Pancreas (tissue), 10 donors: ENCODE measurements at places on chromosomes 3 and 15. TPM values are rescaled to one million over a fixed set of nuclear protein-coding genes. Genes with fewer than 3 reads are reported as not detected.

- no peak overlapping the region for H3K27ac ChIP-seq
- H3K27me3 ChIP-seq = no peaks in the 10 kb centered on the region
- H3K4me3 ChIP-seq = no peak overlapping the region
- peaks cover 8% of the 10 kb centered on the region for H3K4me1 ChIP-seq
- H3K36me3 ChIP-seq = no peaks in the 10 kb centered on the region
- DNase-seq = no peak
Observed at GRCh38 chr15:66879531-66880368, 177.7 kb downstream of the SMAD6 start.

- H3K36me3 ChIP-seq = no peaks in the 10 kb centered on the region
- no peak for DNase-seq
- no peaks in the 10 kb centered on the region for H3K4me1 ChIP-seq
- H3K27me3 ChIP-seq = no peaks in the 10 kb centered on the region
Observed at GRCh38 chr3:114112696-114113095, 56.2 kb downstream of the QTRT2 start.

ZNF717 gene
- polyA plus RNA-seq = 3.9 TPM

CPLX3 gene
- not detected for polyA plus RNA-seq

NR1I2 gene
- 0.26 TPM for polyA plus RNA-seq

DNA sequence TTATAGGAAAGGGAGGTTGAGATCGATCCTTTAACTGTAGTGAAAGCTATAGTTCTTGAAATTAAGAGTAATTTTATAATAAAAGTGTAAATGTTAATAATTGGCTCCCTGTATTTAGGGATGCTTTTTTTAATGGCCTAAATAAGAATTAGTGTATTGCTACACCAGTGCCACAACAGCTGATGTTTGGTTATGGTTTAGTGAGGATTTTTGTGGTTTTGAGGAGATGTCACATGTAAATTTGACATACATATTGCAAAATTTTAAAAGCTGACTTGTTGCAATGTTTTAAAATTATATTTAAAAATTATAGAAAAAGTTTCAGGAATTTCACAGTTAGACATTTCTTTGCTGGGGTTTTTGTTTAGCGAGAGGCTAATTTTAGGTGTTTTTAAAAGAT, 3.9 kb downstream of the TSC22D2 start:
- peaks cover 34% of the 10 kb centered on the region for H3K4me1 ChIP-seq
- no peaks in the 10 kb centered on the region for H3K36me3 ChIP-seq
- H3K27me3 ChIP-seq = no peaks in the 10 kb centered on the region
- peak overlapping the region; percentile 95 for H3K4me3 ChIP-seq
- H3K27ac ChIP-seq = no peak overlapping the region
- DNase-seq = no peak

GRCh38 chr3:53045518-53046170, at the start of gene SFMBT1:
Gene SFMBT1, minus strand, starts transcription at chr3:53046073. Its CDS starts 76,945 bp downstream, at chr3:52969128.
- no peaks in the 10 kb centered on the region for H3K36me3 ChIP-seq
- peak; percentile 89 for DNase-seq
- H3K27ac ChIP-seq = peak within 1 kb of the TSS; percentile 94
- H3K27me3 ChIP-seq = no peaks in the 10 kb centered on the region

NOX5 gene
- 0.04 TPM for polyA plus RNA-seq

ATR gene
- 12.6 TPM for polyA plus RNA-seq

DNA sequence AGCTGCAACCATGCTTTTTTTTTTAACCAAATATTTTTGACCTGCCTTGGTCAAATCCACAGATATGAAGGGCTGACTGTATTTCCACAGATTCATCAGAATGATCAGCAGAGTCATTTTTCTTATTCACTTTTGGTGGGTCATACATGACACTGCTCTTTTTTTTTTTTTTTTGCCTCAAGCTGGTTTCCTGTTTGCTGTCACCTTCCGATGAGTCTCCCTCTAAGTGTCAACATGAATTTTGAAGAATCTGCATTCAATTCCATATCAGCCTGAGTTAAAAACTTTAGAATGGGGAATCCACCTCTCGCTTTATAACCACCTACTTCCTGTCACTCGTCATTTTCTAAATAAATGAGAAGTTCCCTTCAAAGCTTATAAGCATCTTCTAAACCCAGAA, 2.2 kb upstream of the SLC12A8 start:
- no peaks in the 10 kb centered on the region for H3K36me3 ChIP-seq
- H3K27me3 ChIP-seq = no peaks in the 10 kb centered on the region
- H3K27ac ChIP-seq = no peak overlapping the region
- DNase-seq = no peak
- no peaks in the 10 kb centered on the region for H3K4me1 ChIP-seq

DNA sequence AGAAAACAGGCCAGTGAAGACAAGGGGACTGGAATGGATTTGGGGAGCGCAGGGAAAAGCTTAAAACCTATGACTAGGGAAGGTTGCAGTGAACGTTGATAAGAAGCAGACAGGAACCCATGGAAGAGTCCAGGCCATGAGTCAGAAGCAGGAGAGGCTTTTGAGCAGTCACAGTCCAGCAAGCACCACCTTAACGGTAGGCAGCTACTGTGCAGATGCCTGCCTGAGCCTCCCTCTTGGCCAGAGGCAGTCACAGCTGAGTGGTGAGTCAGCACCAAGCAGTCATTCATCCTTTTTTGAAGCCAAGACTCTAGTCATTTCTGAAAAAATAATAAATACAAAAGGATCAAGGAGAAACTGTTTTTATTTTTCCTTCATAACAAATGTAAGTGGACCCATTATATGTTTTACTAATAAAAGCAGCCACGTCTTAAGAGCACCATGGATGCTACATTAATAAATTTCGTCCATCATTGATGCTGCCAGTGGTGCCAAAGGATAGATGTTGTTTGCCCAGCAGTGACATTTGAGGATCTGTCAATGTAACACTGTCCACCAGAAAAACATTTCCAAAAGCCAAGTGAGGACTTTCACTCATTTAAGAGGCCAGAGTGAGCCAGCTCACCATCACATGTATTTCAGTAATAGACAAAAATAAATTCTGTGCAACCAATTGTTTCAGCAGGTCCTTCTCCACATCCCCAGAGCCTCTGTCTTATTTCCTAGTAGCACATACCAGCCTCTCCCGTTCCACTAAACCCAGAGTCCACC, 42.1 kb upstream of the ACTC1 start:
- no peaks in the 10 kb centered on the region for H3K4me1 ChIP-seq
- H3K4me3 ChIP-seq = no peak overlapping the region
- H3K27me3 ChIP-seq = no peaks in the 10 kb centered on the region
- DNase-seq = no peak

GRCh38 chr3:43796041-43796596, 105.4 kb downstream of the ABHD5 start:
- no peaks in the 10 kb centered on the region for H3K36me3 ChIP-seq
- no peak overlapping the region for H3K27ac ChIP-seq
- no peaks in the 10 kb centered on the region for H3K27me3 ChIP-seq
- no peaks in the 10 kb centered on the region for H3K4me1 ChIP-seq
- H3K4me3 ChIP-seq = no peak overlapping the region

GRCh38 chr15:67892559-67893377, 52.9 kb upstream of the RNU6-1 start:
- H3K36me3 ChIP-seq = no peaks in the 10 kb centered on the region
- no peak overlapping the region for H3K27ac ChIP-seq

DNA sequence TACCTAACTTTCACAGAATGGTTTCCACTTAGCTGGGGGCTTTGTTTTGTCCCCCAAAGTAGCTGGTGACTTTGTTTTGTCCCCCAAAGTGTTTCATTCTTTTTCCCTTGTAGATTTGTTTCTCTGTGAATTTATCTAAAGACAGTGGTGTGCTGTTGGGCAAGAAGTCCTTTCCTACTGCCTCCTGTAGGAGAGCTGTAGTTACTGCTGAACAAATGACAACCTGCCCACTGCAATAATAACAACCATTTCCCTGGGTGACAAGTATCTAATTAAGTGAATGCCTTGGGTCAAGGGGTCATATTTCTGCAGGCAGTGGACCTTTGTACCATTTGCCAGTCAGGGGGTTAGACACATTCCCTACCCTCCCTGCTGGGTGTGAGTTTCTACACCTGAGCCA, 125.4 kb upstream of the BFSP2 start:
- DNase-seq = no peak
- no peak overlapping the region for H3K27ac ChIP-seq
- no peaks in the 10 kb centered on the region for H3K36me3 ChIP-seq
- H3K4me3 ChIP-seq = no peak overlapping the region

DNA sequence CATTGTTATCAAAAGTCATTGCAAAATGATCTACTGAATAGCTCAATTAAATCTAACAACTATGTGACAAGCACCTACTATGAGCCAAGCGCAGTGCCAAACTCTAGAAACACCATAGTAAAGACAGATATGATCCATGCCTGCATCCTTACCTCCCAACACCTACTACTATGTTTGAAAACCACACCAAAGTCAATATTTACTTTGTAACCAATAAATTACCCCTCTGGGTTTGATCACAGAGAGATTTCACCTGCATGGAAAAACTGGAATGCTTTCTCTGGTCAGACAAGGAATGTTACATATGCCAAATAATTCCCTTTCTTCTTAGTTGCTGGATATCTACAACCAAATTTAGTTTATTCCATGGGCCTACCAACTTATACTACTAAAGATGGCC, 422.2 kb downstream of the FHIT start:
- no peaks in the 10 kb centered on the region for H3K4me1 ChIP-seq
- no peak overlapping the region for H3K27ac ChIP-seq
- DNase-seq = no peak
- H3K27me3 ChIP-seq = no peaks in the 10 kb centered on the region

CCNL1 gene
- 149 TPM for polyA plus RNA-seq

DNA sequence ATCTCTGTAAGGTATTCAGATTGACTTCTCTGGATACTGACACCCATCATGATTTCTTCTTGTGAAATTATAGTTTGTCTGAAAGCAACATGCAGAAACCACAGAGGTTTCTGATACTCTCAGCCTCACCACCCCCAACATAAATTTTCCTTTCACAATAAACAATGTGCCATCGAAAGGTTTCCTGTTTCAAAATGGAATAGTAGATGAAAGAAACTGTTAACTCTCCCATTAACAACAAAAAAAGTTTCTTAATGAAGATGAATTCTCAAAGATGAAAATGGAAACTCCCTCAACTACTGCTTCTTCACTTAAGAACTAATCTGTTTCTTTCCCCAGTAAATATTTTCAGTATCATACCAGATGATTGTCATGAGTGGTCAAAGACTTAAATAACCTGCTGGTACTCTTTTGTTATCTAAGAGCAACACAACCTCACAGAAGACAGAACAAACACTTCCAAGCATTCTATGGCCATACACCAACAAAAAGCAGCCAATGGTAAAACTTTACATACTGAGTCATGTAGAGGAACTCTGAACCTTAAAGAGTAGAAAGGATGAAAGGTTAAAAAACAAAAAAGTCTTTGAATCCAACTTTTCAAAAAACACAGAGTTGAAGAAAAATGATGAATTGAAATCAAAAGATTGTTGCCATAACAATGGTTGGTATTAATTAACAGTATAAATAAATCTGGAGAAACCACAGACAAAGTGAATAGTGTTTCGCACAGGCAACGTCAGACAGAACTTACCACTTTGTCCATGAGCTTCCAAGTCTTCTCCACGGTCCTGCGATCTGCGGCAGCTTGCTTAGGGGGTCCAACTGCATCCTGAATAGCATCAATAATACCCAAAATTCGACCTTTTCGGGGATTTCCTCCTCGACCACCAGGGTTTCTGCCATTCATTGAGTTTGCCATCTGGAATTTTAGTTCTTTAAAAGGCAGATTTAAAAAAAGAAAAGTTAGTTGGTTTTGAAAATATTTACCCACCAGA, 1.9 kb downstream of the CBLB start:
- DNase-seq = no peak
- no peaks in the 10 kb centered on the region for H3K27me3 ChIP-seq
- H3K27ac ChIP-seq = no peak overlapping the region

- no peak overlapping the region for H3K27ac ChIP-seq
- H3K27me3 ChIP-seq = no peaks in the 10 kb centered on the region
- no peak for DNase-seq
Observed at GRCh38 chr3:115236496-115236895, 89.4 kb upstream of the ZBTB20 start.

DNA sequence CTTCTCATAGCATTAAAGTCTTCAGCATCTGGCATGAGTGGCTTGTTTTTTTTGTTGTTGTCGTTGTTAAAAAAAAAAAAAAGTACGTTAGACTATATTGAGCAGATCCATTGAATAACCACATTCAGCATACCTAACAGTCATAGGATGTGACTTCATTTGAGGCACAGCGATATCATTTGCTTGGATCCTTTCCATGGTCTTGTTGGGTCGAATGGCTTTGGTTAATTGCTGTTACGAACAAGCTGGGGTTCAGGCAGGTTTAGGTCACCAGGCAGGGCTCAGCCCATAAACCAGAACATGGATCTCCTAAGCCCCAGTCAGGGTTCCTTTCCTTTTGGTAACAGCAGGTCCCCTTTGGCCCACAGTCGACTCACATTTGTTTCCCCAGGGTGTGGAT, 76.2 kb downstream of the POLR2M start:
- no peaks in the 10 kb centered on the region for H3K27me3 ChIP-seq
- H3K36me3 ChIP-seq = no peaks in the 10 kb centered on the region
- DNase-seq = no peak
- no peaks in the 10 kb centered on the region for H3K4me1 ChIP-seq

- H3K27ac ChIP-seq = no peak overlapping the region
- H3K36me3 ChIP-seq = peaks cover 12% of the 10 kb centered on the region
- no peak for DNase-seq
- H3K4me3 ChIP-seq = no peak overlapping the region
- H3K27me3 ChIP-seq = no peaks in the 10 kb centered on the region
- no peaks in the 10 kb centered on the region for H3K4me1 ChIP-seq
Observed at GRCh38 chr3:45525920-45526203, 68.7 kb upstream of the LIMD1 start.

DNA sequence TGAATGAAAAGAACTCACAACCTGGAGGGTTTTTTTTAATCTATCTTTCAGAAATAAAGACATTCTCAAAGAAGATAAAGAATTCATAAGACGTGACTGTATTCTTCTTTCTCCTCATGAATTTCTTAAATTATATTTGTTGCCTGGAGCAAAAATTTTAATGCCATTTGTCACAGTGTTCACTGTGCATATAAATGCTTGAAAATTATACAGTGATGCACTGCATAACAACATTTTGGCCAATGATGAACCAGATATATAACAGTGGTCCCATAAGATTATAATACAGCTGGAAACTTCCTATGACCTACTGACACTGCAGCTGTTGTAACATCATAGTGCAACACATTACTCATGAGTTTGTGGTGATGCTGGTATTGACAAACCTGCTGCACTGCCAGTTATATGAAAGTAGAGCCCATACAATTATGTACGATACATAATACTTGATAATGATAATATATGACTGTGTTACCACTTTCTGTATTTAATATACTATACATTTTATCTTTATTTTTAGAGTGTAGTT, 67.3 kb downstream of the P2RY1 start:
- no peaks in the 10 kb centered on the region for H3K4me1 ChIP-seq
- no peak overlapping the region for H3K27ac ChIP-seq
- no peak for DNase-seq
